ENCODE measurements at places on chromosomes 11 and 22.

GRCh38 chr11:74017631-74018030 lies 8.7 kb upstream of the UCP3 start:
- DNase-seq, result no peak

GRCh38 chr11:74670171-74670570 lies 61.1 kb downstream of the CHRDL2 start:
- no peak for DNase-seq

GRCh38 chr11:109037856-109038780 lies 373.2 kb downstream of the DDX10 start:
- DNase-seq, result peak; percentile 40

GRCh38 chr11:46529095-46529905 lies 64.5 kb downstream of the AMBRA1 start:
- DNase-seq, result no peak

- DNase-seq, result no peak
Observed at GRCh38 chr22:40452730-40453487, 82.5 kb downstream of the SGSM3 start.

GRCh38 chr11:123065621-123066020 lies 3.7 kb upstream of the HSPA8 start:
- no peak for DNase-seq

DNA sequence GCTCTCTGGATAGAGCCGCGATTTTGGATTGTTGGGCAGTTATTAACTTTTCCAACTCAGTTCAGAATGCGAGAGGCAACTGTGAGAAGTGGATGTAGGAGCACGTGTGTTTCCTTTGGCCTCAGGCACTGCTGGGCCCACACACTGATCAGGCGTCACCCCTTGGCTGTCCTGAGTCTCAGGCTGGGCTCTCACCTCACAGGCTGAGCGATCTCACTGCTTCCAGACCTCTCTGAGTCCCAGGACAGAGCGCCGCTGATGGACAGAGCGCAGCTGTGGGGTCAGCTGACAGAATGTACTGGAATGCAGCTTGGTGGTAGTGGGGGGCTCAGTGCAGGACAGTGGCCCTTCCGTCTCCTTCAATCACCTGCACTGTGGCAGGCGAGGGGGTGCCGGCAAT lies 516.2 kb downstream of the TBC1D22A start:
- no peak for DNase-seq

DNA sequence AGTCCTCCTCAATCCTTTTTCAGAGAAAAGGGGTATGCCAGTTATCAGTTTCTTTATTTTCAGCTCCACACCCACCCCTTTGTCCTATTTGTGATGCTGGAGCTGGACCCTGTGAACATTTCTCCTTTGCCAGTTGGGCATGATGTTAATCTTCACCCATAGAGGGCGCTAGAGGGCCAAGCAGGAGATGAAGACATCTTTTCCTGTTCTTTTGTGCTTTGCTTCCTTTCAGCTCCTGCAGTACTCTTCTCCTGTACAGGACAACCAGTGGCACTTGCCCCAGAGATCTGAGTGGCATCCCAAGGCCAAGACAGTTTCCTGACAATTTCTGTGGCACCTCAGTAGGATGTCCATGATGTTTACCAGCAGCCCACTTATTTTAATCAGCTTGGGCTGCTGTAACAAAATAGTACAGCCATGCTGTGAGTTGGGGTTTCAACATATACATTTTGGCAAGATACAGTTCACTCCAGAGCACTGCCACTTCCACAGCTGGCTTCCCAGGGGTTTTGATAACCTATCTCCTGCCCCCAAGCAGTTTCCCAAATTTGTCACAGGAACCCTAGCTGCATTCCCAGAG lies 4.6 kb downstream of the SAA2 start:
- DNase-seq, result no peak

DNA sequence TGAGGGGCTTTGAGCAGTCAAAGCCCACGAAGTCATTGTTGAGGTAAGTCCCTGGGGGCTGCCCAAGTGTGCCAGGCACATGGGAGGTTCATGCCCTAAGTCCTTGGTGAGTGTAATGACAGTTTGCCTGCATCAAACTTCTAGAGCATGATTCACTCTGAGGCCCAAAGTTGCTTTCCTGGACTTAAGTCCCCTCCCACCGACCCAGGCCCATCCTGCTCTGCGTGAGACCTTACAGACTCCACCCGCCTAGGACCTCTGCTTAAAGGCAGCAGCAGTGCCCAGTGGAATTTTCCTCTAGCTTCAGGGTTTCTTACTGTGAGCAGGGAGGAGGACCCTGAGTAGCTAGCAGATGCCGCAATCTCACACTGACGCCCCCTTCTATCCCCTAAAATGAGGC lies 5.7 kb upstream of the PVALB start:
- no peak for DNase-seq
